ENCODE measurements at places on chromosomes 1 and 21. TPM values are rescaled to one million over a fixed set of nuclear protein-coding genes. Genes with fewer than 3 reads are reported as not detected.

The PKLR gene
- not detected for total RNA-seq

The CTH gene
- total RNA-seq, result 4.7 TPM

The PPFIA4 gene
- 4.3 TPM for total RNA-seq

The CAMK2N1 gene
- 8.4 TPM for total RNA-seq

The MYBPH gene
- 0.43 TPM for total RNA-seq

DNA sequence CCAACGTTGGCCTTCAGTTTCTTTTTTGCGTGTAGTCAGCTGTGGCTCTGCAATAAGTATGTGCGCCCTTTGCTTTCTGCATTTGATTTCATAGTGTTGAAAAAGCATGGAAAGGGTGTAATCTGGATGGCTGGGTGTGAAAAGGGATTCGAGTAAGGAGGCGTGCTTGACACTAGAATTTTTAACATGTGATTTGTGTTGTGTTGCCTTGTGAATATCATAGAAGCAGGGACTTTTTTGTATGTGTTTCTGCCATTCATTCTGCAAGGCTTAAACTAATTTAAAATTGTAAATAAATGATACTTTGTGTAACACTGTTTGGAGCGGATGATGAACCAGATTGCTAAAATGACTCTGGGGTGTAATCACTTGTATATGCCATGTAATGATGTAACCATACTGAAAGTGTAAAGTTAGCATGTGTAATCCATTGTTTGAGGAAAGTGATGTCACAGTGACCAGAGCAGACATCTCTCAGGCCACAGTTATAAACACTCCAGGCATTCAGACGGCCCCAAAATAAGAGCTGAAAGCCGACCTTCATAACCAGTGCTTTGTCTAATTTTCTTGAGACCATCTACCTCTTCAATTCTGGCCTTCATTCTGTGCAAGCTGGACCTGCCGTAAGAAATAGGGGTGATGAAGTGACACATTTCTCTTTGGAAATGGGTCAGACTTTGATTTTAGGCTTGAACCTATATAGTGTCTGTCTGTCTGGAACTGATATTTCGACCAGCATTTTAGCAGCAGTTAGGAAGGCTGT is 618 bp downstream of the SH3BGR start:
- peak; percentile 26 for DNase-seq

GRCh38 chr1:183370399-183371058 is 47.7 kb downstream of the NMNAT2 start:
- DNase-seq, result no peak

DNA sequence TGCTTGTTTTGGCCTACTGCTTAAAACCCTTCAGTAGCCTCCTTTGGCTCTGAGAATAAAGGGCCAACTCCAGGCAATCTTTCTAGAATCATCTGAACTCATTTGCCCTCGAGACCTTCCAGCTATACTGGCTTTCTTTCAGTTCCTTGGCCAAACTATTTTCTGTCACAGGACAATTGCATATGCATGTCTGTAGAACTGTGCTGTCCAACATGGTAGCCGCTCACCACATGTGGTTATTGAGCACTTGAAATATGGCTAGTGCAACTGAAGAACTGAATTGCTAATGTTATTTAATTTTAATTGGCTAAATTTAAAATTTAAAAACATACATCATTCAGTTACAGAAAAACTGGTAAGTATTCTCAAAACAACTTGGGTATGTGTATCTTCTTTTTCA is 14.3 kb upstream of the GNL2 start:
- no peak for DNase-seq

DNA sequence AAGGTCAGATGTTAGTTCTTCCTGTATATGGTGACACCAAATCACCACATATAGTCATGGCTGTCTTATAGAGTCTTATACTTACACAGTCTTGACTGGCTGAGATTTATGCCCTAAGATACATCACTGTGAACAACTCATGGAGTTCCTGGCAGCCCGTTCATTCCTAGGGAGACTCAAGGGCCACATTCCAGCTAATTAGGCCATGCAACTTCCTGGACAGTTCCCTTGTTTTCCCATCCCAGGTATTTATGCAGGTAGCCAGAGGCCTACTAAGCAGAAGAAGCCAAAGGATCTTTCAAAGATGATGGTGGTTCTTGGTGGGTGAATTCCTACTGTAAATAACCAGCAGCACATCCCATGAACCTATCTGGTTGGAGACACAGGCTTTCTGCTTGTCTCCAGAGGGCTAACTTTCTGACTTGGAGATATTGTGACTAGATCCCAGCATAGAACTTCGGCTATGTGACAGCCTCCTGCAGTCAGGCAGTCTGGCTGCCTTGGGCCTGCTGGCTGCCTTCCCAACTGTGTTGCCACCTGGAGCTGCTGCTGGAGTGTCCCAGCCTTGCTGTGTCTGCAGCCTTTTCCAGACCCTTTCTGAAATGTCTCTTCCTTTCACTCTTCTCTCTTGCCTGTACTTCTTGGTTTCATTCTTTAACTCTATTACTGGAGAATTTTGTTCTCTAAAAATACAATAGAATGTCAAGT is 283.8 kb downstream of the CACNA1E start:
- no peak for DNase-seq

DNA sequence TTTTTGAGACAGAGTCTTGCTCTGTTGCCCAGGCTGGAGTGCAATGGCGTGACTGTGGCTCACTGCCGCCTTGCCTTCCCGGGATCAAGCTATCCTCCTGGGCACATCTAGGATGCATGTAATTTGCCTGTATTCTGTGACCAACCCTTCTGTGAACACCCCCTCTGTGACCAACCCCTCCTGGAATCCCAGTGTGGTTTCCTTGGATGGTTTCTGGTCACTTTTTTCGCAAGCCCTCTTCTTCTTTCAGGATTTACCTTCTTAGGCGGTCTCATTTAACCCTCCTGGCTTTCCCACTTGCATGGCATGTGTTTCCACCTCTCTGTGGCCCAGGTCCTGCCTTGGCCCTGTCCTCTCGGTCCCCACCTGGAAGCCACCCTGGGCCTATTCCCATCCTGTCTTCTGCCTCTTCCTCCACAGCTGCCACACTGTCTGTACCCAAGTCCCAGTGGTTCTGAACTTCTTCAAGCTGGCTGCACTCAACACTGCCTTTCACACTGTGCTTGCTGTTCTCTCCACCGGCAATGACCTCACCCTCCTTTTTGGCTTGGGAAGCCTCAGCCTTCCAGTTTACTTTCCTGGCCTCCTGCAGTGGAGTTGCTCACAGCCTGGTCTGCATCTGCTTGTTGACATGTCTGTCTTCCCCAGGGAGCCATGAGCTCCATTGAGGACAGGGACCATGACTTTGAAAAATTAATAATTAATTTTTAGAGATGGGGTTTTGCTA is 57.0 kb downstream of the DISC1 start:
- DNase-seq, result no peak

GRCh38 chr1:225882694-225883615 is 775 bp upstream of the TMEM63A start:
- peak; percentile 60 for DNase-seq

- no peak for DNase-seq
Observed at GRCh38 chr1:53982763-53983104, 35.3 kb downstream of the LDLRAD1 start.

DNA sequence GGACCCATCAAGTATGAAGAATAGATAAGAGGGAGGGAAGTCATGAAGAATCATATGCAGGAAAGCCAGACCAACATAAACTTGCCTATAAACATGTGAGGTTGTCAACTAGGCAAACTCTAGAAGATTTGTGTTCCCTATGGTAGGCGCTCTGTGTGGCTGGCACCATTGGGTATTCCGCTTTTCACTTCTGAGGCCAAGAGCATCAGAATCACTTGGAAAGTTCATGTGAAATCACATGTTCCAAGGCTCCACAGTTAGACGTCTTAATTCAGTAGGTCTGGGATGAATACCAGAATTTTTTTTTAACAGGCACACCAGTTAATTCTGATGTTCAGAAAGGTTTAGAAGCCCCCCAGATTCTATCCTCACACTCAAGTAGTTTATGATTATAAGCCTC is 50.5 kb upstream of the LAX1 start:
- no peak for DNase-seq

GRCh38 chr1:195053478-195053877 is 1554.8 kb downstream of the KCNT2 start:
- DNase-seq, result no peak

- no peak for DNase-seq
Observed at GRCh38 chr1:17310068-17310640, 2.2 kb downstream of the PADI4 start.

- no peak for DNase-seq
Observed at GRCh38 chr1:200873671-200874397, 1.1 kb downstream of the GPR25 start.

Data from fibroblast of villous mesenchyme (primary cell).